ENCODE measurements at places on chromosomes 12 and 14.

DNA sequence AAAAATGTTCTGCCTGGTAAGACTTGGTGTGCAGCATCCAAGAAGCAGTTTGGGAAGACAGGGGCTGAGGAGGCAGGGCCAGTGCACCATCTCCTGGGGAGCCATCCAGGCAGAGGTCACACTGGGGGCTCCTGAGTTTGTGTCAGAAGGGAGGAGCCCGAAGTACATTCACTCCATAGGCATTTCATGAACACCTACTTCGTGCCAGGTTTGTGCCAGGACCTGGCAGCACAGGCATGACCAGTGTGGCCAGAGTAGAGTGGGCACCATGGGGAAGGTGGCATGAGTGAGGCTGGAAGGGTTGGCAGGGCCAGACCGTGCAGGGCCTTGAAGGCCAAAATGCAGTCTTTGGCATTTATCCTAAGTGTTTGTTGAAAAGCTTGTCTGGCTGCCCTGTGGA, 86.5 kb upstream of the RIN3 start:
- DNase-seq = no peak

DNA sequence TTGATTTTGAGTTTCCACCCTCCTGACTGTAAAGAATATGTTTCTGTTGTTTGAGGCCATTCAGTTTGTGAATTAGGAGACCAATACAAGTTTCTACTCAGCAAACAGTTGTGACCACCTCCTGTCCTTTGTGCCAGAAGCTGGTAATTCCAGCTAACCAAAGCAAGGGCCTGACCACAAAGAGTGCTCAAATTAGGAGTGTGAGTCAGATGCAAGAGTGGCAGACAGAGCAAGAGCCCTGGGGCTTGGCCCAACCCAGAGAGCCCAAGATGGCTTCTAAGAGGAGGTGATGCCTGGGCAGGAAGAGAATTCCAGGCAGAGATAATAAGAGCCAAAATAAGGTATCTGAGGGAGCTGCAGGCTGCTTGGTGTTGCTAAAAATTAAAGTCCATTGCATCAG, 77.7 kb upstream of the C14orf132 start:
- no peak for DNase-seq

- no peak for DNase-seq
Measured at GRCh38 chr14:20620798-20621478, 20.6 kb downstream of the OR6S1 start.

DNA sequence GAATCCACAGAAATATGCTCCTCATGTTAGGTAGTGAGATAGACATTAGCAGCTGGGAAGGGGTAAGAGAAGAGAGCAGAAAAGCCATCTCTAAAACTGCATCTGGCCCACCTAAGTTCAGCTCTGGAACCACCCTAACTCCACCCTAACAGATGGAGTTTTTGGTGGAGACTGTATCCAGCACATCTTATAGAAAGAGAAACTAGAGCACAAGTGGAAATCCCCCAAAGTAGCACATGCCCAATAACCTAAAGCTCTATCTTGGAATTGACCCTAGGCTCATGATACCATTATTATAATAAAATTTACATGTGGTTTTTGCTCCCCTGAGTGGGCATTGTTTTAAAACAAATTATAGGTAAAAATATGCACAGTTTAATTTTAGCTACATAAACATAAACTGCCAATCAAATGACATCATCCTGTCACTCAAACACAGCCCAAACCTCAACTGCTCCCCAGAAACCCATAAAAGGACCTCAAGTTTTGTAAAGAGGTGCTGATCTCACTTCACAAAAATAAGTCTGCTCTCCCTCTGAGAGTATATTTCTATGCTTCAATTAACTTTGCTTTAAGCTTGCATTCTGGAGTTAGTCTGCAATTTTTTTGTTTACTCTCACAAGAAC, 206.4 kb downstream of the PIK3C2G start:
- no peak for DNase-seq

DNA sequence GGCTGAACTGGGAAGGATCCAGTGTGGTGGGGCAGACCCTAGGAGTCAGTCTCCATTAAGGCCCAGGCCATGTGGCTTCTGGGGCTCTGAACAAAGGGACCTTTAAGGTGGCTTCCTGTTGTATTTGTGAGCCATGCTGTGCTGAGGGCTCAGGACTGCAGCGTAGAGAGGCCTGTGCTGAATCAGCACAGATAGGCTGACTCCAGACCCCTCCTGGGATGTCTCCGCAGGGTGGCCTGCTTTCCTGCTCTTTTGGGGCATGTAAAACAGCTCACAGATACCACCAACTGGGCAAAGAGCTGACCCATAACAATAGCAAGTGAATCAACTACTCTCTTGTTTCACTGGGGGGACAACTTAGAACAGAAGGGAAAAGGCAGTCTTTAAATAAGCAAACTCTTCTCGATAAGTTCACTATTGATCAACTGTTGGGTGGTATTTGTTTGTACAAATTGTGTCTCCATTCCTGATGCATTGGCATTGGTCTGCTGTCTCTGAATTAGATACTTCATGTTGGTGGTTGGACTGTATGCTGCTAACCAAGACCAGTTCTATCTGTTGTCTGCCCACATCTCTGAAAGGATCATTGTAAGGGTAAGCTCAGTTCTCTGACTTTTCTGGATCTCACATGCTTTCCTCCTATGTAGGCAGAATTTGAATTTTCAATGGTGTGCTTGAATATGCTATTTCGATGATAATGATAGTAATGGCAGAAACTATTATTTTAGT, 71.8 kb downstream of the MYRFL start:
- no peak for DNase-seq

DNA sequence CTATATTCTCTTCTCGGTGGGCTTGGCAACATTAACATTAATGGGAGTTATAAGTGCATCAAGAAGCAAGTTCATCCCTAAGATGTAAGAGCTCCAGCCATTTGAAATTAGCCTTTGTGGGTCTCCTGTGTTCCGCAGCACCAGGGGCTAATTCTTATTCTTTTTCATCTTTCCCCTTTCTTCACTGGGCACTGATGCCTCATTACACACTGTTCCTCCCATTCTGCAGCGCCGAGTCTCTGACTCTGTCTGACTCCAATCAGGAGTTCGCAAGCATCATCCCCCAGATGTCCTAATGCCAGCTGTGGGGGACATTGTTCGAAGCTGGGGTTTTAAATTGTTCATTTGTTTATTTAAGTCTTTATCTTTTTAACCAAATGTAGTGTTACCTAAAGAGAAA, 341.3 kb downstream of the EGLN3 start:
- no peak for DNase-seq

DNA sequence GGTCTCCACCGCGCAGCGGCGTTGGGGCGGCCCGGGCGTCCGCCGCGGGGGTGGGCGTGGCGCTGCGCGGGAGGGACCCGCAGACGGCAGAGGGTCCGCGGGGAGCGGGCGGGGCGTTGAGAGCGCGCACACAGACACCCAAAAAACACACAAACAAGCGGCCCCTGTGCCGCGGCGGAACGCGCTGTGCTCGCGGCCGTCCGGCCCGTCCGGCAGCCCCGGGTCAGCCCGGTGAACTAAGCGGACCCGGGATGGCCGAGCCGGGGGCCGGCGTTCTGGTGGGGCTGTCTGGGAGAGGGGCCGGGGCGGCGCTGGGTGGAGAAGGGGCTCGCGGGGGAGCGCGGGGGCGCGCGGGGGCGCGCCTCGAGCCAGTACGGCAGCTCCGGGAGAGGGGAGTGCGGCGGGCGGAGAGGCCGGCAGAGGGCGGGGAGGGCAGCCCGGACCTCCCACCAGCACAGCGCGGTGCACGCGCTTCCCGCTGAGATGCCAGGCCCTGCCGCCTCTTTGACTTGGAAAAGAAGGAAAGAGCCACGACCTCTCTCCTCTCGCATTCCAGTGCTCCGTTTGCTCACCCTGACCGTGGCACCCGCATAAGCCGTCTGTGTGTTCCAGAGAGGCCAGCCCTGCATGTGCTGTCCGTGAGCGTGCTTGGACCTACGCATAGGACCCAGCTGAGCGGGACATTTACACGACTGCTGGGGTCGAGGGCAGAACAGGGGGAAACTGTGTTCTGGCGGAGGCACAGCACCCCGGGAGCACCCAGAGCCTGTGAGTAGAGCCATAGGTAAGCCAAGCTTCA, 10.3 kb downstream of the SLC6A12 start:
- DNase-seq = no peak

DNA sequence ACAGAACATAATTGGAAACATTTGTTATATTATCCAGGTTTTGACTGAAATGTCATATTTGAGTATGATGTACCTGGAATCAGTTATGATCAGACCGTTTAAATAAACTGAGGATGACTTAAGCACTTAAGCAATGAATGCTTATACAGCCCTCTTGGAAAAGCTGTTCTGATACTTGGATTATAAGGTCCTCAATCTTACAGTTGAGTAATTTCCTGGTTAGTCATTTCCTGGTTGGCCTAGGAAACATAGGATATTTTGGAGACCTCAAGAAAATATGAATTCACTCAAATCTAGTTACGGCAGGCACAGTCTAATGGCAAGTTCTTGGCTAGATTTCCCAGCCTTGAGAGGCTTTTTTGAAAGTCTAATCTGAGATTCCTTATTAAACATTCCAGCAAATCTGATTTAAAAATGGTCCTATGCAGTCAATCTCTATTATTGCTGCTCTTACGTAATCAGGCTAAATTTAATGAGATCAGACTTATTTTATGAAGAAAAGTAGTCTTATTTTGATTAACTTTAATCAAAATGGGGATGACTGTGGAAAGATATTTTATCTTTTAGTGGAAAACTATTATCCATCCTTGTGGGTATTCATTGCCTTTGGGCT, 447.2 kb downstream of the SNAPC1 start:
- peak; percentile 66 for DNase-seq

- DNase-seq = peak; percentile 44
Measured at GRCh38 chr12:46523446-46523845, 150.9 kb upstream of the SLC38A2 start.

DNA sequence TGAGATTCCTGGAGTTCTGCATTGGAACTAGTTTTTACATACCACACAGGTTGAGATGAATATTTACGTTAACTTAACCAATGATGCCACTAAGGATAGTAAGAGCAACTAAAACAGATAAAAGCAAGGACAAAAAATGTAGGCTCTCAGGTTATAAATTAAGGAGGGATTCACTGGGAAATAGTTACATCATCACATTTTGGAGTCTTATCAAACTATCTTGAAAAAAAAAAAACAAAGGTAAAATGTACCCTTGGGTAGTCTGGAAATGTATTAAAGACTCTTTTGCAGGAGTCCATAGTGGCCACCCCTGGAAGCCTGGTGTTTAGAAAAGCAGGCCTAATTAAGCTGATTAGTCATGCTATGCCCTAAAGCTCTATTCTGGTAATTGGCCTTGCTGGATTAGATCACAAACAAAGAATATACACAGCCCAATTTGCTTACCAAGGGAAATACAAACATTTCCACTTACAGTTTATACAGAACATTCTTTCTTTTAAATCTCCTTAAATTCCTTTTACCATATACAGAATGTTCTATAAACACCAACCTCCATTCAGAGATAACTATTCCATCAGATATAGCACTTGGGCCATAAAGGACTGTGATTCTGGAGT, 39.3 kb downstream of the SLC25A47 start:
- no peak for DNase-seq

- no peak for DNase-seq
Measured at GRCh38 chr12:62214846-62215245, 45.4 kb upstream of the USP15 start.

GRCh38 chr12:12701457-12701856, 5.5 kb upstream of the GPR19 start:
- DNase-seq = no peak

GRCh38 chr12:108128221-108129016, 669 bp upstream of the WSCD2 start:
- DNase-seq = no peak

DNA sequence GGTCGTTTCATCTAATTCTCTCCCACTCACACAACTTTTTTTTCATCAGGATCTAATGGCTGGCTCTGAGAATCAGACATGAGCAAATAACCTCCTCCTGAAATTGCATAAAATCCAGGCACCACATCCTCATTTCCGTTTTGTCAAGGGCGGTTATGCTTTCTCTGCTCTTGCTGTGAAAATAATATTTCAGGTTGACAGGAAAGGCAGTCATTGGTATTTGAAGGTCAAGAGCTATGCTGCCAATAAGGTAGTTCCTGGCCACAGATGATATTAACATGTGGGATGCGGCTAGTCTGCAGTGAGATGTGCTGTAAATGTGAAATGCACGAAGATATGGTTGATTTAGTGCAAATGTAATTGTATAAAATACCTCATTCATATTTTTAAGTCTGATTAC, 870.2 kb upstream of the TMEM132C start:
- DNase-seq = no peak

DNA sequence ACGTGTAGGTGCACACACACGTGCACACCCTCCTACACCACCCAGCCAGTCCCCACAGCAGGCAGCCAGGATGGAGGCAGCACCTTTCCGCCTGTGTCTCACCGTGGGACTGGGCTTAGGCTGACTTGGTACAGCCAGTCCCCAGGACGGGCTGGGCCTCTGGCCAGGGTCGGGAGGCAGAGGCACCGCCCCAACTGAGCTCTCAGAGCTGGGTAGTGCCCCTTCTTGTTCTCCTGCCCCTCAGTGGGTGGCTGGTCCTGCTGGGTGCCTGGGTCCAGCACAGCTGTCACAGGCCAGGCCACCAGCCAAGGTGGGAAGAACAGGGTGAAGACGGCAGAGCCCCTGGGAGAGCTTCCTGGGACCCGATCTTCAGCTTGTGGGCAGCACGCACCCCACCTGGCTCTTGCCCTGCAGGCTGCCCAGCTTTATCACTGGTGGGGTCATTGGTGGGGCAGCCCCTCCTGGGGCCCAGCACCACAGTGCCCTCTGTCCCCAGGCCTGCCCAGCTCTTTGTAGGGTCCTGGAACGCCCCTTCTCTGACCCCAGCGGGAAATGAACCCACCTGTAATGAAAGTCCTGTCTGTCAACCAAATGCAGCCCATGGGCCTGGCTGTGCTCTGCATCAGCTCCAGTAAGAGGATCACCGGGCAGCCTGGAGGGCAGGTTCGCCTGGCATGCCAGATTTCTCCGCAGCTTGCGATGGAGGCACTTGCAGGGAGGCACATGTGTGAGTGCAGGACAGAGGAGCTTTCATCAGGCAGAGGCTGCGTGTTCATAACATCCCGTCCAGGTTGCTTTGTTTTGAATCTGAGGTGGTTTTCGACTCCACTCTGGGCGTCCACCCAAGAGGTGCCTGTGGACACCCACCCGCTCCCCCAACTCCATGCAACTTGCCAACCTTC, 14.7 kb downstream of the CDCA4 start:
- no peak for DNase-seq

DNA sequence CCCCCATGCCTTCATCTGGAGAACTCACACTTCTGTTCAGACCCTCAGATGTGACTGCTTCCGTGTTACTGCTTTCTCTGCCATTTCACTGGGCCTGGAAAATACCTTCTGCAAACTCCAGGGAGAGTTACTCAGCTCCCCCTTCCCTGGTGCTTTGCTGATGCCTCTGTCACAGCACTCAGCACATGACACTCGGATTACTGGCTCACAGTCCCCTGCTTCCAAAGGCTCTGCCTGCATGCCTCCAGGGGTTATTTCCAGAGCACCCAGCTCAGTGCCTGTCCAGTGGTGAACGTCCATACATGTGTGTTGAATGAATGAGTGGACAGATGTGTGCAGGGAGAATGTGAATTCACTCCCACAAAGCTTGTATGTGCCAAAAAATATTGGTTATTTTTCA, 237.2 kb upstream of the FKBP4 start:
- DNase-seq = no peak

- DNase-seq = no peak
Measured at GRCh38 chr12:10154145-10154496, 17.8 kb downstream of the OLR1 start.

- DNase-seq = no peak
Measured at GRCh38 chr12:16605642-16606116, 283 bp downstream of the LMO3 start.

- DNase-seq = no peak
Measured at GRCh38 chr12:5429741-5430557, 2.0 kb upstream of the NTF3 start.

All from A172 (cell line).